Pons (tissue), 1 donor: ENCODE measurements at places on chromosomes 6 and 20.

DNA sequence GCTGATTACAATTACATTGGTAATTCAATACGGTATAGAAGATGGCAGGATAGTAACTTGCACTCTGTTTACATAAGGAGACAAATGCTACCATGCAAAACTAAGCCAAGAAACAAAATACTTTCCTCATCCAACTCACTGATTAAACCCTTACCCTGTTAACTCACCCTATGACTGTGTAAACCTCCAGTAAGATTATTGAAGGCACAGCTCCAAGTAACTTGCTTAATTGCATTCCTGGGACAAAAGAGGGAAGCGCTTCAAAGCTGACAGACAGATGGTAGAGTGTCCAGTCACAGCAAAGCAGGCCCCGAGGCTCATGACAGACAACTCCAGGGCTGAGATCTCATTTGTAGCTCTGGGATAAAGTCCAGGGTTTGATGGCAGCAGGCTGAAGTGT is 6.9 kb upstream of the KIF16B start:
- no peak for DNase-seq

GRCh38 chr20:35731862-35732643 is 10.0 kb downstream of the RBM39 start:
- DNase-seq = no peak

DNA sequence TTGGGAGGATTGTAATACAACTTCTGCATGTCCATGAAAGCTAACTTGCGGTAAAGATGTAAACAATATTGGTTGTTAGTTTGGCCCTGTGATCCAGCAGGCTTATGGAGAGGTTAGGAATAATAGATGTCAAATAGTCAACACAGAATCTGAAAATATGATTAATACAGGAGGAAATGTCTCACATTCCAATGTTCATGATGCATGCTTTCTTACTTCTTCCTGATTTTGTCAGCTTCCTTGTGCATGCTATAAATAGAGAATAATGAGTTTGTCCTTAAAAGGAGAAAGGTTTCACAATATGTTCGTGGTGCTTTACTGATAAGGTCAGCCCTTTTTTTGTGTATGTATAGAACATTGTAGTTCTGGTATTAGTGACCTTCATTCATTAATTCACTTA is 136.7 kb downstream of the MMUT start:
- no peak for DNase-seq

DNA sequence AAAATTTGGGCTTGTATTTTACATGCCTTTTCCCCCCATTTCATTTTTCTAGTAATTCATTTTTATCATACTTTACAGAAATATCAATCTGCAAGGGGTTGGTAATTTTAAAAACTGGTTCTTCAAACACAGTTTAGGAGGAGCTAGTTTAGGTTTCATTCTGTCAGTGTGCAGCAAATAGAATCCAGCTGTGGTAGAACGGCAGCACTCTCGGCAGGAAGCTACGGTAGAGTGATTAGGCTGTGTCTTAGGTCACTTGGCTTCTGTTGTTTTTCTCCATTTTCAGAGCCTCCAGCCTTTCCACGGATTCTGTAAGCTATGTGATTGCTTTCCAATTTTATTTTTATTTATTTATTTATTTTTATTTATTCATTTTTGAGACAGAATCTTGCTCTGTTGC is 32.7 kb downstream of the TLDC2 start:
- DNase-seq = no peak

DNA sequence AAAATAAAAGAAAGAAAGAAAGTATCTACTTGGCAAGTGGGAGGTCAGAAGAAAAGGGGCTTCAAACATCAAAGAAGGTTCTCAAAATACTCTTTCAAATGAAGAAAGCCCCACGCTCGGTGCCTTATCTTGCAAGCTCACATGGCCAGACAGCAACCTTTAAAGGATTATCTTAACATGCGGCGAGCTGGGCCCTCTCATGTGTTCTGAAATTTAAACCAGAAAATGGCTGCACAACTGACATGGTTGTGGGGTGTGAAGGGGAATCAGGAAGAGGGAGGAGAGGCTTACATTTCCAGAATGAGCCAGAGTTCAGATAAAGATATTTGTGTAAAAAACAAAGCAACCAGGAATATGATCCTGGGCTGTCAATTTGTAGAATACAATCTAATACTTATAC is 363.1 kb downstream of the PRKN start:
- no peak for DNase-seq

- peak; percentile 36 for DNase-seq
Measured at GRCh38 chr6:27591699-27592480, 119.0 kb upstream of the ZNF184 start.

DNA sequence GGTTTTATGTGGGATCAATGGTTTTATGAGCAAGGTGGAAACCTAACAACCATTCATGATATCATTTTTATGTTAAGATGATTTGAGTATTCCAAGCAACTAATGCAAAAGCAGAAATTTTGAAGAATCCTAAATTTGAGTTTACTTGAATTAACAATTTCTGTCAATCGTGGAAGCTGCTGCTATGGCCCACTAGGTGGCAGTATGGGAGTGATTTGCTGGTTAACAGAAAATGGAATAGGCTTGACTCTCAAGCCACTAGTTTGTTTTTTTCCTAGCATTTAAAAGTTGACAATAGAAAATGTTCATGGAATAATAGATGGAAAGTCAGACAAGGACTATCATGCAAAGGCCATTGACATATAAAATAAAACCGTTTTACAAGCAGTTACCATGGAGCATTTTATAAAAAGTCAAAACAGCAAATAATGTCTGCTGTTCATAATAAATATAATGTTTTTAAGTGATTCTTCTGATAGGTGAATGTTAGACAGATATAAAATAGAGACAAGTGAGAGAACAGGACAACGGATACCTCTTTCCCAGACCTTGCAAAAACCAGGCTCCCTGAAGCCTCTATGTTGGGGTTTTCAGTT is 43.0 kb upstream of the TMEM200A start:
- DNase-seq = peak; percentile 66

DNA sequence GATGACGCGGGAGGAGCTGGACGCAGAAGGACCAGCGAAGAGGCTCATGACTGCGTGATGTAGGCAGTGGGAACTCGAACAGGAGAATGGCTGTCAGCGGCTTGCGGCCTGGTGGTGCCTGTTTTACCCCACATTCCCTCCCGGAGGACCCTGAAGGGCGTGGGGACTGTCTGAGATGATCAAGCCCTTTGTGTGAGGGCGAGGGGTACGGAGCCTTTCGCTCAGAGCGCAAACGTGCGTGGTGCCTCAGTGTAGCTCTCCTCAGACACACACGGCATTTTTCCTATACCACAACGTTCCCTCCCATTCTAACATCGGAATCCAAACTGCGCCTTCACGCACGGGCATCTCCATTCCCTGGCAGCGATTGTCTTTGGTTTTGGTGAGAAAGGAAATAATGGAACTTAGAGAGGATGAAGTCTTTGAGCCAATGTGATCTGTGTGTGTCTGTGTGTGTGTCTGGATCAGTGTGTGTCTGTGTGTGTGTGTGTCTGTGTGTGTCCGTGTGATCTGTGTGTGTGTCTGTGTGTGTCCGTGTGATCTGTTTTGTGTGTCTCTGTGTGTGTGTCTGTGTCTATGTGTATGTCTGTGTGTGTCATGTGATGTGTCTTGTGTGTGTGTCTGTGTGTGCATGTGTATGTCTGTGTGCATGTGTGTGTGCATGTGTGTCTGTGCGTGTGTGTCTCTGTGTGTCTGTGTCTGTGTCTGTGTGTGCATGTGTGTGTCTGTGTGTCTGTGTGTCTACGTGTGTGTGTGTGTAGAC is 5.3 kb downstream of the PTK6 start:
- DNase-seq = no peak

GRCh38 chr20:13739731-13740649 is 44.7 kb downstream of the ESF1 start:
- no peak for DNase-seq

DNA sequence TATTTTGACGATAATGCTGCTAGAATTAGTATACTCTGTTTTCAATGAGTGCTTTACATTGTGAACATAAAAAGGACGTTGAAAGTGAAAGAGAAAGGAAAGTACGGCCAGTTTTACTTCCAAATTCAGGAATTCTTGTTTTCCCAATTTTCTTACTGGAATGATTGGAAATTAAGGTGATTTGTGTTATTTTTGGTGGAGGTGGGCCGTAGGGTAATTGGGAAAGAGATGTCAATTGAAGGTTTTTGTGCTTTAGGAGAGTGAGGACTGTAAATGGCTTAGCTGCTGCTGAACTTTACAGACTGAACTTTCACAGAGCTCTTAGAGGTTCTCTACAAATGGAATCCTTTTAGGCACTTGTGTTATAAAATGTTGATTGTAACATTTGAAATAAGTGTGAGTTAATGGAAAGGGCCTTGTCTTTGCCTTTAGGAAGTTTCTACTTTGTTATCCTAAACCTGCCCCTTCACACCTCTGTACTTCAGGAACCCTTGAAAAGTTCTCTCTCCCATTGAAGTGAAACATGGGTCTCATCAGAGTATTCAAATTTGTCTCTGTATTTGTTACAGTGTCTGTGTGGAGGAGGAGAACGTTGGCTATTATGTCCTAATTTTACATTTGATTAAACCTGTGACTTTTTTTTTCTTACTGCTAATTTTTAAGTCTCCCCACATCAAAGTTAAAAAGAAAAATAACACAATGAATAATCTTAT is 256.4 kb downstream of the ARID1B start:
- peak; percentile 74 for DNase-seq

DNA sequence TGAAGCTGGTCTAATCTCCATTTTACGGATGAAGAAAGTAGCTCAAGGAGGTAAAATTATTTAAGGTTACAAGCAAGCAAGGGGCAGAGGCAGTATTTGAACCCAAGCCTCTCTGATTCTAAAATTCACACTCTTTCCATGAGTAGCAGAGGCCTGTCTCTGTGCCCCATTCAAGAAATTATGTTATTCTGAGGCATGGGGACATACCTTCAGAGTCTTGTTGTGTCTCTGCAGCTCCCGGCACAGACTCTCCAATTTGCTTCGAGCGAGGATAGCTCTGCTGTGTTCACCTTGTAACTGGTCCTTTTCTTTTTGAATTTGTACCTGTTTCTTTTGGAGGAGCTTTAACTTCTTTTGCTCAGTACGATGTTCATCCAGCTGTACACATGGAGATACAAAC is 21.5 kb downstream of the TXLNB start:
- no peak for DNase-seq

GRCh38 chr6:95785785-95786184 is 208.4 kb downstream of the MANEA start:
- DNase-seq = no peak

- DNase-seq = no peak
Measured at GRCh38 chr6:85078058-85078457, 313.7 kb upstream of the TBX18 start.

- DNase-seq = no peak
Measured at GRCh38 chr6:1947922-1948321, 297.5 kb downstream of the GMDS start.

DNA sequence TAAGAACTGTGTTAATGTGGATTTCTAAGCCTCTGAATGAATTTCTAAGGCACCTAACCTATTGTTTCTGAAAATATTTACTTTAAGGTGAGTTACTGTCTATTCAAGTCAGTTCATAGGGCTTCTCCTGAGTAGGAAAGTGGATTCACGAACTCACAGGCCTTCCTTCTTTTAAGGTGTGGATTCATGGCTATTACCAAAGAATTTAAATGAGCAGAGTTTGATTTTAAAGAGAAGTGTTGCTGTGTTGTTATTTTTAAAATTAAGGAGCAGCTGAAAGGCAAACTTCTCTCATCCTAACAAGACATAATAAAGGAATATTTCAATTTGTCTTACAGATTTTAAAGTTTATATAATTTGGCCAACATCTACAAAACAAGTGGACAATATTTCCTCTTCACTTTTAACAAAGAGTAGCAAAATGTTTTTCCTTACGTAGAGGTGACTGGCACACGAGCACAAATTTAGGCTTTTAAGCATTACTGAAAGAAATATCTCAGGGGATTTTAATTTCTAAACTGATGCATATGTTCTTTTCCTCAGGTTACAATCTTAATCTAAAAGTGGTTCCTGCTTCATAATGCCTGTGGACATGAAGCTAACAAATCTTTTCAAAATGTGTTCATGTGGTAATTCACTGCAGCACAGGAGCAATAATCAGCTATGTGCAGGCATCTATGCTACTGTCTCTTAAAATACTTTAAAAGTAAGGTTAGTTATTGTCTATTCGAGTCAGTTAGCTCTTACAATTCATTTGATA is 602 bp upstream of the TSPYL4 start:
- DNase-seq = no peak

- no peak for DNase-seq
Measured at GRCh38 chr6:25939593-25939992, 9.1 kb upstream of the SLC17A2 start.

GRCh38 chr6:24080711-24081110 is 45.3 kb upstream of the NRSN1 start:
- no peak for DNase-seq

DNA sequence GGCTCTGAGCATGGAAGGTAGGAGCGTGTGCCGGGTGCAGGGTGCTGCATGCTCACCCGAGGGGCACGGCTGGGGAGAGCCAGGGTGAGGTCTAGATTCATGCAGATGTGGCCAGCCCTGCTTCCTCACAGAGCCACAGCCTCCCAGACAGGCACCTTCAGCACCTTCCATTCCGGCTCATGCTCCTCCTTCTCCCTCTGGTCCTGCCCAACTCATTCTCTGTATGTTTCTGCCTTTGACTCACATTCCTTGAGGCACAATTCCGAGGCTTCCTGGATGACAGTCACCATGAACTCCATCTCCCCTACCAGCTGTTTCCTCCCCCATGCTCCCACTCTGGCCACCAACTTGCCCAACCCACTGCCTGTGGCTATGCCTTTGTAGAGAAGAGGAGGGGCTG is 35.4 kb downstream of the DACT2 start:
- no peak for DNase-seq

- no peak for DNase-seq
Measured at GRCh38 chr20:41306061-41306727, 11.3 kb downstream of the ZHX3 start.

DNA sequence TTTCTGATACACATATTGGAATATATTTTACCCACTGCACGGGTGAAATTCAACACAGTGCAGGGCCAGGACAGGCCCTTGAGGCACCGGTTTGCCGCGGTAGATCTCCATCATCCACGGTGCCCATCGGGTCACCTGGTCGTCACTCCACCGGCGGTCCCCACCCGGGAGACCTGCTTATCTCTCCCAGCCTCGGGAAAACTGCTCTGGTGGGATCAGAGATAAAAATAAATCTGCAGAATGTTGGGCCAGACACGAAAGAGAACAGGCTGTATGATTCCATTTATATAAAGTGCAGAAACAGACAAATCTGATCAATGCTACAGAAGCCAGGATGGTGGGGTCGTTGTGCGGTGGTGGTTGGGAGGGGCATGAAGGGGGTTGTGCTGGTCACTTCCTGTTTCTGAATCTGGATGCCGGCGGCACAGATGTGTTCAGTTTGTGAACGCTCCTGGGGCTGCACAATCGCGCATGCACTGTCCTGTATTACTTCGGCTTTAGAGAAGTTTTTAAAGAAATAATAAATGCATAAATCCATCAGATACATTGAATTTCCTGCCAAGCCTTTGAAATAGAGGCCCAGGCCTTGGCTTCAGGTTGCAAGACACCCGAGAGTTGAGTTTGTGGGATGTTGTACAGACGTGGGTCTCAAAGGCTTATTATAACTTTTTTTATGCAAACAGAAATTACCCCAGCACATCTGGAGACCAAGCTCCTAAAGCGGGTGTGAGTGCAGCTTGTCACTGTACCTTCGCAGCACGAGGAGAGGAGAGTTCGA is 54.3 kb downstream of the ANKRD60 start:
- DNase-seq = no peak
